ENCODE measurements at places on chromosomes 11 and 22. TPM values are rescaled to one million over a fixed set of nuclear protein-coding genes. Genes with fewer than 3 reads are reported as not detected.

Gene EML3
- 4.2 TPM for total RNA-seq

Gene SLC37A2
- total RNA-seq = 1.2 TPM

Gene OR5A1
- not detected for total RNA-seq

Gene ALKBH8
- 18.2 TPM for total RNA-seq

Gene CABP7
- total RNA-seq = 0.98 TPM

Measured in temporal lobe (tissue), 4 donors.